NCI-H446 (cell line): ENCODE measurements at places on chromosomes 3 and 15.
A peak's percentile ranks its signal among the peaks of the same experiment; 100 is the strongest.

DNA sequence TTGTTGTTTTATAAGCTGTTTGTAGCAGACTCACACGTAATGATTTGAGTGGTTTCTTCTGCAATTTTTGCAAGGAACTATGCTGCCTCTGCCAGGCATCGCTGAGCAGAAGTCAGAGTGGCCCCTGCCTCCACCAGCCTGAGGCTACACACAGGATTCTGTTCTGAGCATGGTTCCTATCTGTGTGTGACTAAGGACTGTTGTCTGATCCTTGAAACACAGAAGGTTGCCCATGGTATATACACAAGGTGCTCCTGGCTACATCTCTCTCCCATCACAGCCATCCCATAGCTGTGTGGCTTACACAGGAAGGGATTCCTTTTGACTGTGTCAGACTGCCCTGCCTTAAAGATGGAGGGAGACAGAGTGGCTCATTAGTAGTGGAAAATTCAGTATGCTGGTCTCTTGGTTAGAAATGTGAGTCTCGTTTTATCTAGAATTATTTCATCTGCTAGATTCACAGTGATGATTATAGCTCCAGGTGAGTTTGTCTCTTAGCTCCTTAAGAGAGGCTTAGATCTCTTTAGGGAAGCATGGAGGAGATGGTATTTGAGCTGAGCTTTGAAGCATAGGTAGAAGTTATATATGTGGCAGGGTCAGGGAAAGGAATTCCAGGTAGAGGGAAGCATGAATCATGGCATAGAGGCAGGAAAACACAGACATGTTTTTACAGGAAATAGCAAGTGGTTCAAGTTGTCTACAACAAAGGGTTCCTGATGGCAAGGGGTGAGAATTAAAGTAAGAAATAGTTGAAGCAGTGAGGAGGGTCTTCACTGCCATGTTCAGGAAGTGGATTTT, 37.5 kb downstream of the SNAPC5 start:
- DNase-seq, result no peak

- no peak for DNase-seq
Measured at GRCh38 chr15:45143056-45143455, 13.3 kb downstream of the DUOX1 start.

DNA sequence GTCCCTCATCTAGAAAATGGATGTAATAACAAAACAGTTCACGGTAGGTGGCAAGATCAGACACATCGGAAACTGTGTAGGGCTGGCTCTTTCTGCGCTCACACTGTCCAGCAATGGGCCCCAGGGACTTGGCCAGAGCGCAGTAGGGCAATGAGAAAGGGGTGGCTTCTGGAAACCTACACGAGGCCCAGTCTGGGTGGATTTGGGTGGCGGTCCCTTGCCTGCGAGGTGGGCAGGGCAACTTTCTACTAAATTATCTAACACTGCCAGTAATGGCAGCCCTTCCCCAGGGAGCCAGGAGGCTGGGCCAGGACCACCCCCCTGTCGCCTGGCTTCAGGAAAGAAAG, 2.1 kb upstream of the TNK2 start:
- DNase-seq, result no peak

DNA sequence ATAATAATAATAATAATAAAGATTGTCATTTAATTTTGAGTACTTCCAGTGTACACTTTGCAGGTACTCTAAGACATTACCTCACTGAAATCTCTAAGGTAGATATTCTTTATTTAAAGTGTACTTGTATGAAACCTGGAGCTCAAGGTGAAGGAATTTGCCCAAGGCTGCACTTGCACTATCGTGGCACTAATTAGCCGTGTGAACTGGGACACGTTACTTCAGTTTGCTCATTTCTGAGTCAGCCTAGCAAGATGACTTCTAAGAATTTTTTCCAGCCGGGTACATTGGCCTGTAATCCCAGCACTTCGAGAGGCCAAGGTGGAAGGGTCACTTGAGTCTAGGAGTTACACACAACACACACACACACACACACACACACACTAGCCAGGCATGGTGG, 33.5 kb downstream of the MLH1 start:
- DNase-seq, result no peak

DNA sequence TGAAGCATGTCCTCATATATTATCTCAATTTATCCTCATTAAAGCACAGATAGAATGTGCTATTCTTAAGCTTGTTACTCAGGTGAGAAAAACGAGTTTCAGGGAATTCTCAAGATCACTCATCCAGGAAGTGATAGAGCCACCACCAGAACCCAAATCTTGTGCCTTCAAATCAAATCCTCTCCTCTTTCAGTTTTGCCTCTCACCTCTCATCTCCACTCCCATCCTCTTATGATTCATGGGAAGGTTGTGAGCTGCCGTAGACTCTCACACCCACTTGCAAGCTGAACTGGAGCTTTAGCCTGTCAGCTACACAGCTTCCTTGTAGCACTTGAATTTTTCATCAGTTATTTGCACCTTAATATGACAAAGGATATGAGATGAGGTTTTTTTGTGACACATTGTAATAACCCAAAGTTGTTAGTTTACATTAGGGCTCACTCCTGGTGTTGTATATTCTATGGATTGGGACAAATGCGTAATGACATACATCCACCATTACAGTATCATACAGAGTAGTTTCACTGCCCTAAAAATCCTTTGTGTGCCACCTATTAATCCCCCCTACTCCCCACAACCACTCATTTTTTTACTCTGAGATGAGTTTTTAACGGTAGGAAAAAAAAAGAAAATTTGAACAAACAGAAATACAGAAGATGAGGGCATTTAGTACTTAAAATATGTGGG, 25.7 kb downstream of the GPR15 start:
- DNase-seq, result no peak

DNA sequence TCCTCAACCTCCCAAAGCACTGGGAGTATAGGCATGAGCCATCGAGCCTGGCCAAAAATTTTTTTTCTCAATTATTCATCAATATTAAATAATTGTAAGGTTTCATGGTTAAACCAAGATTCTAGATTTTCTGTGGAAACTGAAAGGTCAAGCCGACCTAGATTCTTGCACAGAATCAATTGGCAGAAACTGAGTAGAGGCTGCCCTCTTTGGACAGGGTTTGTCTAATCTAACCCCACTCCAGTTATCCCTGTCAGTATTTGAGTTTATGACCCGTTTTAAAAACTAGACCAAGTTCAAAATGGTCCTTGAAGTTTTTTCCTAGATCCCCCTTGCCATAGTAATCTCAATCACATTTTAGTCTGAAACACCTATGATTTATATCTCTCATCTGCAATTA, 8.6 kb upstream of the ADAM10 start:
- no peak for DNase-seq

- no peak for DNase-seq
Measured at GRCh38 chr3:112671930-112672715, 31.2 kb upstream of the CCDC80 start.

GRCh38 chr3:14126017-14126886, 1.4 kb downstream of the TMEM43 start:
- no peak for DNase-seq

DNA sequence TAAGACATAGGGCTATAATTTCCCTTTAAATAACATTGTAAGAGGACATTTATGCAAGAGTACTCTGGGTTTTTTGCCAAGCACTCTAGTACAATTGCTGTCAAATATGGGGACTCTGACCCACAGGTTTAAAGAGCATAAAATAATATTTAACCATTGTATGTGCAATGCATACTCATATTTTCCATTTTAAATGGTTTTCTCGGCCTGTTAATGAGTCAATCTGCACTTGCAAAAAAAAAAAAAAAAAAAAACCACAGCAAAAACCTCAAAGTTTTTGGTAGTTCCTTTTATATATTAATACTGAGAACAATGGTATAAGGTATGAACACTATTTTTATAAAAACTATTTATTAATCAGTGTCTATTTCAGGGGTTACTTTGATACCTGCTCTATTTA, 304.0 kb upstream of the CBLB start:
- no peak for DNase-seq

DNA sequence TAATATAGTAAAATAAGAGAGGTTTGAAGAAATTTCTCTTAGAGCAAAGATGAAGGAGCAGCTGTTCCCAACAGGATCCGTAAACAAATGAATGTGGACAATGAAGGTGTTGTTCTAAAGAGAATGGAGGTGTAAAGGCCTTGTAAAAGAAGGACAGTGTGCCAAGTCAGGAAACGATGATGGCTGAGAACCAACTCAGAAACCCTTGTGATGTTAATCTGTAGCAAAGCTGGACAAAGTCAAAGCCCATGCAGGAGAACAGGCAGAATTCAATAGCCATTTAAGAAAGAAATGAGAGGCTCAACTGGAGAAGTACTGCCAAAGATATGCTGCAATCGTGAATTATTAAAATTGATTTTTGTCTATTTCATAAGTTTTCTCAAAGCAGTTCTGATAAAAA, 192.2 kb downstream of the MBNL1 start:
- no peak for DNase-seq

GRCh38 chr15:88904624-88905327, 8.4 kb downstream of the MFGE8 start:
- DNase-seq, result peak; percentile 72

- no peak for DNase-seq
Measured at GRCh38 chr3:153749070-153749610, 372.1 kb upstream of the ARHGEF26 start.

DNA sequence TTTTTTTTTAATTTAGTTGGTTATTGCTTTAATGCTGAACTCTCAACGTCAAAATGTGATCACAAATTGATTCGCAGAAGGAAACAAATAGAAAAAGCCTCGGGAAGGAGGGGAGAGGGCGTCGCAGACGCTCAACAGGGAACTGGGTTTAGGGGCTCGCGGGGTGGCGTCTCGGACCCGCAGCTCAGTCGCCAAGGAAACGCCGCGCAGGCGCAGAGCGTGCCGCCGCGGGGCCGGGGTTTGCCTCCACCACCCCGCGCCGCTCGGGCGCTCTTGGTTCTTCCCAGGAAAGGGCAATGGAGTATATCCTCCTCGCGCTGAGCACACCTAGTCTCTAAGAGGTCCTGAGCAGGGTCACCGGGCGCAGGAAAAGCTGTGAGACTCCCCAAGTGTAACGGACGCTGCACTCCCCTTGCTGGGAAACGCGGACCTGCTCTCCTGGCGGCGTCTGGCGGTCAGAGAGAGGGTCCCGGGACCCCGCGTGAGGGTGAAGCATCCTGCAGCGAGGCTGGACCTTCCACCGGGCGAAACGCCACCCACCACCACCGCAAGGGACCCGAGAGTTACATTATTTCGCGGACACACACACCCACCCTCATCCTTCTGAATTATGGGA, 753 bp downstream of the PLCH1 start:
- DNase-seq, result peak; percentile 83

GRCh38 chr15:42499858-42500609, 4.6 kb downstream of the SNAP23 start:
- no peak for DNase-seq

GRCh38 chr3:126284258-126284904, 72.8 kb downstream of the KLF15 start:
- DNase-seq, result no peak

DNA sequence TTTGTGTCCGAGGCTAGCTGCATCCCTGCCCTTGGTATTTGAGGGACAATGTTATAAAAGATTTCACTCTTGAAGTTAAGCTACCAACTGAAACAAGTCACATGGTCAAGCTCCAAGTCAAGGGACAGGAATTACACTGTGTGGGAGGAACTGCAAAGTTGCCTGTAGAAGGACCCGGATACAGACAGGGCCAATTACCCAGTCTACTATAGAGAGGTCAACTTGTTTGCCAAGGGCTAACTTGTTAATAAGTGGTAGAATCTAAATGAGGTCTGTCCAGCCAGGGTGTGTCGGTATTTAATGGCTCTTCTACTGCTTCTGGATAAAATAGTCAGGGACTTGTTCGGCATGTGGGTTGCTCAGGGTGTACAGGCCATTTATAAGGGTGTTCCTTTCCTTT, 55.7 kb downstream of the PTPRG start:
- DNase-seq, result no peak

DNA sequence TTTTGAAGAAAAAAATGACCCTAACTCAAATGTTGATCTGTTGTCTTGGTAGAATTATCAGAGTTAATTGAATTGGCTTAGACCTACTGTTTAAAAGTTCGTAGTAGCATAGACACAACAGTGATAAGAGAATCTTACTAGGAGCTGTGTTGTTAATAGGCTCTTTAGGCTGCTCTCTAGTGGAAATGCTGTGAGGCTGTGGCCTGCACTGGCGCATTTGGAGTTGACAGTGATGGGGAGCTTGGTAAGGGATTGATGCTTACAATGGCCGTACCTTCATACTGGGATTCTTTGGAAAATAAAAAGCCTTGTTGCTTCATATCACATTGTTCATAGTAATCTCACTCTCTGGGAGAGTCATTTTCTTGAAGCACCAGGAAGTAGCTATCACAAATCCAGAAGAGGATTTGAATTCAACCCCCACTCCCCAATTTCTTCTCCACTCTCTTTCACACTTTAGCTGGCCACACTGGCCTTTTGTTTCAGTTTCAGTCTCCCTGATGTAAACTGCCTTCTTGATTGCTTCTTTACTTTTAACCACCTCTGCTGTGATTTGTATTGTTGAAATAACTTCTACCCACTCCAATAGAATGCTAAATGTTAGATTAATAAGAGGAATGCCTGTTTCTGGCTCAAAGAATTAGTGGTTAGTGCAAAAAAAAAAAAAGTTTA, 56.6 kb downstream of the CEP63 start:
- no peak for DNase-seq
